Left cardiac atrium (tissue), 4 donors: ENCODE measurements at places on chromosomes 1 and 21. TPM values are rescaled to one million over a fixed set of nuclear protein-coding genes. Genes with fewer than 3 reads are reported as not detected.

The SZT2 gene
- 26.3 TPM for total RNA-seq

The SELENON gene
- 50.7 TPM for total RNA-seq

The CLDN14 gene
- not detected for total RNA-seq

GRCh38 chr1:229753764-229754551 is 127.9 kb downstream of the URB2 start:
- no peak for DNase-seq

The IL19 gene
- total RNA-seq: not detected

The ICOSLG gene
- total RNA-seq: 6.1 TPM

The SERTAD4 gene
- total RNA-seq: 5.2 TPM

- DNase-seq: no peak
Measured at GRCh38 chr1:5273280-5274003, 619.0 kb downstream of the AJAP1 start.

DNA sequence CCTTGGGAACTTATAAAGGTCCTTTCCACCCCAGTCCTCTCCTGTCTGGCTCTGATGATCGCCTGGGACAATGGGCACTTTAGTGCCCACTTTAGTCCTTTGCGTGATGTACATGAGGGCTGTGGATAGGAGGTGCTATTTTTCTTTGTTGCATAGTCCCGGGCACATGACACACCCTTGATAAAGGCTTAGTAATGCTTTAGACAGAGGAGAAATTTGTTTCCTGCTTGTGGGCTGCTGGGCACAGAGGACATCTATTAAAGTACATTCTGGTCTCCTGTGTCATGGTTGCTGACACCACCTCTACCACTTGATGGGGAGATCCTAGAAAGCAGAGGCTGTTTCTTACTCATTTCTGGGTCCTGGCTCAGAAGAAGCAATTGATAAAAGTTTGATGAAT is 5.4 kb upstream of the KNCN start:
- no peak for DNase-seq

- no peak for DNase-seq
Measured at GRCh38 chr1:225670806-225671733, 18.1 kb upstream of the ENAH start.

The PCP4L1 gene
- total RNA-seq: 0.34 TPM

DNA sequence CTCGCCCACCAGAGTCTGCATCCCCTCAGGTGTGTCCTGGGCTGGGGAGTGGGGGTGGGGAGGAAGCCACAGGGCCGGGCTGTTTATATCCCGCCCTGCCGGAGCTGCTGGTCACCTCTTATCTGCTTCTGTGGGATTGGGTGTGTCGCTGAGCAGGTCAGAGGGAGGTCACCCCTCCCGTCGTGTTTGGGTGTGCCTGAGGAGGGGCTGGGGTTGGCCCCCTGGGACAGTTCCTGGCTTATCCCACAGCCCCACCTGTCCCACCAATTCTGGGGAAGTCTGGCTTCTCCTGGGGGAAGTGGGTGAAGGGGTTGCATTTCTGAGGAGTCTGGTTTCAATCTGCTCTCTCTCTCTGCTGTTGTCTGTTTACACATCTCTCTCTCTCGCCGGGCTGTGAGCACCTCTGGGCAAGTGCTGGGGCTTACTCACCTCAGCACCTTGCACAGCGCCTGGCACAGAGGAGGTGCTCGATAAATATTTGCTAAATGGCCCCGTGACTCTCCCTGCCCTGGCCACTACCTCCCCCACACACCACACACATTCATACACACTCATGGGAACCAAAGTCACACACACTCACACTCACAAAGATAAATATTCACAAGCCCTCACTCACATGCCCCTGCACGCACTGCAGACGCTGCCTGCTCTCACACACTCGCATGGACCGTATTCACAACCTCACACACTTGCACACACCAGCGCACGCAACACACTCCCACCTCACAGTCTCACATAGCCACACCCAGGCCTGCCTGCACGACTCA is 8.3 kb downstream of the ELF3 start:
- DNase-seq: no peak

GRCh38 chr1:31620631-31621497 is 3.4 kb downstream of the HCRTR1 start:
- DNase-seq: no peak

- DNase-seq: peak; percentile 39
Measured at GRCh38 chr1:204152310-204153044, 633 bp upstream of the ETNK2 start.

The MIXL1 gene
- not detected for total RNA-seq

DNA sequence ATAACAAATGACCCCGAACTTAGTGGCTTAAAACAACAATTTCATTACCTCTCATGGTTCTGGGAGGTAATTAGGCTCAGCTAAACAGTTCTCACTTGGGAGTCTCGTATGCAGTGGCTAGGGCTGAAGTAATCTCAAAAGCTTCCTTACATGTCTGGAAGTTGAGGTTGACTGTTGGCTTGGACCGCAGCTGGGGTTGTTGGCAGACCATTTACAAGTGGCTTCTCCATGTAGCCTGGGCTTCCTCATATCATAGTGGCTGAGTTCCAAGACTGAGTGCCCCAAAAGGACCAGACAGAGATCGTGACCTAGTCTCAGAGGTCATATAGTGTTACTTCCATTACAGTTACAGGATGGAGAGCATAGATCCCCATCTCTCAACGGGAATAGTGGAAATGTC is 2.4 kb upstream of the POGZ start:
- no peak for DNase-seq

The ATP6V1G3 gene
- not detected for total RNA-seq

GRCh38 chr1:10941891-10942541 is 70.4 kb upstream of the TARDBP start:
- DNase-seq: peak; percentile 63

- no peak for DNase-seq
Measured at GRCh38 chr1:93095804-93096585, 16.9 kb downstream of the MTF2 start.

DNA sequence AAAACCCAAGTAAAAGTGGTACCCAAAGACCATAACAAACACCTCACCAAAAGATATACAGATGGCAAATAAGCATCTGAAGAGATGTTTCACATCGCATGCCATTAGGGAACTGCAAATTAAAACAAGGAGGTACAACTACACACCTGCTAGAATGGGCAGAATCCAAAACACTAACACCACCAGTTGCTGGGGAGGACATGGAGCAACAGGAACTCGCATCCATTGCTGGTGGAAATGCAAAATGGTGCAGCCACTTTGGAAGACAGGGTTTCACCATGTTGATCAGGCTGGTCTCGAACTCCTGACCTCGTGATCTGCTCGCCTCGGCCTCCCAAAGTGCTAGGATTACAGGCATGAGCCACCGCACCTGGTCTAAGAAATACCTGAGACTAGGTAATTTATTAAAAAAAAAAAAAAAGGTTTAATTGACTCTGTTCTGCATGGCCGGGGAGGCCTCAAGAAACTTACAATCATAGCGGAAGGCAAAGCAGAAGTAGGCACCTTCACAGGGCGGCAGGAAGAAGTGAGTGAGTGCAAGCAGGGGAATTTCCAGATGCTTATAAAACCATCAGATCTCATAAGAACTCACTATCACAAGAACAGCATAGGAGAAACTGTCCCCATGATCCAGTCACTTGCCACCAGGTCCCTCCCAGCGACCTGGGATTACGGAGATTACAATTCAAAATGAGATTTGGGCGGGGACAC is 30.2 kb upstream of the PRSS38 start:
- no peak for DNase-seq

The IFI44 gene
- total RNA-seq: 24.3 TPM

- no peak for DNase-seq
Measured at GRCh38 chr1:81115422-81115821, 685.3 kb upstream of the ADGRL2 start.

- no peak for DNase-seq
Measured at GRCh38 chr1:154342132-154342531, 16.8 kb downstream of the ATP8B2 start.

GRCh38 chr1:231628207-231628876 is 1.8 kb downstream of the DISC1 start:
- no peak for DNase-seq

DNA sequence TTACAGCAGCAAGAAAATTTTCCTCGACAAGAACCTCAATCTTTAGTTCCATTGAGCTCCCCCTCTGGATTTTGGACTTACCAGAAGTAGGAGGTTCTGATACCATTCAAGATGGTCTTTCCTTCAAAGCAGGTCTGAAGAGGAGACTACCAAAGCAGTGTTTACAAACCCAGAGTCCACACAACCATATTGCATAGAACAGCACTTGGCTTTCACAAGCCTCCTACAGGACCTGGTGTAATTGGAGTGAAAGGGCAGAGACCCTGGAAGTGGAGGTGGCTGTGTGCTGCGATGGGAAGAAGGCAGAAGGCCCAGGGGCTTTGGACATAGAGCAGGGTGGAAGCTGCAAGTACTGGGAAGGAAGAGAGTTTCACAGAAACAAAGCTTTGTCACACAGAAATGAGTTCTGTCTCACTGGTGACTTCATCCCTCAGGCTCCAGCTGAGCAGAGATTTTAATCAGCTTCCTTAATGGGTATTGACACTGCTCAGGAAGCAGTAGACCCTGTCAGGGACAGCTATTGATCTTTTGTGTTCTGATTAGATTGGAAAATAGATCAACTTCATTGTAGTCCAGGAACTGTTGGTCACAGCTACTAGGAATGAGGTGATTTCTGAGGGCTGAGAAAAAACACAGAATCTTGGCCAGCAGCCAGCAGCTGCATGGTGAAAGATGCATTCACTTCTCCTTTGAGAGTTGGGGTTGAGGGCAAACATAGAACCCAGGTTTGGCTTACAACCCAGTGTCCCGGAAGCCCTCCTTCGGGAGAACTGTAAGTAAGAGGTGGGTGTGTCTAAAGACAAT is 124.0 kb downstream of the SYT2 start:
- DNase-seq: peak; percentile 47

DNA sequence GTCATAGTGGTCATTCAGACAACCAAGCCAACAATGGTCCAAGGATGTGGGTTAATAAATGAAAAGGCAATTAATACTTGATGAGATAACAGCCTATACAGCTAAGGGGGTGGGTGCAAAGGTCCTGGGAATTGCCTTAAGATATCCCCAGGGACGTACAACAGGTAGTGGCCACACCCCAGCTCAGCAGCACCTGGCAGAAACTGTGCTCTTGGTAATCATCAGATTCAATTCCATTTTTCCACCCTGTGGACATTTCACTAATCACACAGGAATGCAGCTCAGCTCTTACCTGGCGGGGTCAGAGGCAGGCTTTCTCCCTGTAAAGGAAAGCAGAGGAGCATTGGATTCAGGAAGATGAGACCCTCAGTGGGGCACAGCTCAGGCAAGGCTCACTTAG is 32.9 kb downstream of the FCRL5 start:
- no peak for DNase-seq

GRCh38 chr1:212827171-212827776 is 20.2 kb downstream of the SPATA45 start:
- no peak for DNase-seq

DNA sequence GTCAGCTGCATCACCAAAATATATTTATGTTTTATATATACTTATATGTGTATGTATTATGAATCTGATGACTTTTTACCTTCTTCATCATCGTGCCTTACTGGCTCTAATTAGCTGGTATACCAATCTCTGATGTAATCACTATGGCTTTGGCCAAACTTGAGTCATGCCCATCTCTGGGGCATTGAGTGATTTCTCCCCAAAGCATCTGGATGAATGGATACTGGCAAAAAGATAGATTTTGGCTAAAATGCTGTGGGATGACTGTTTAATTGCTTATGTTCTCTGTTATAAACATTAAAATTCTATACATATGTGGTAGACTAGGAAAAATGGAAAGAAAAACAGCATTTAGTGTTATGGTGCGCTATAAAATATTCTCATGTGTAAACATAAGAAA is 19.6 kb downstream of the CDKN2C start:
- no peak for DNase-seq

The PRDX6 gene
- 783 TPM for total RNA-seq

DNA sequence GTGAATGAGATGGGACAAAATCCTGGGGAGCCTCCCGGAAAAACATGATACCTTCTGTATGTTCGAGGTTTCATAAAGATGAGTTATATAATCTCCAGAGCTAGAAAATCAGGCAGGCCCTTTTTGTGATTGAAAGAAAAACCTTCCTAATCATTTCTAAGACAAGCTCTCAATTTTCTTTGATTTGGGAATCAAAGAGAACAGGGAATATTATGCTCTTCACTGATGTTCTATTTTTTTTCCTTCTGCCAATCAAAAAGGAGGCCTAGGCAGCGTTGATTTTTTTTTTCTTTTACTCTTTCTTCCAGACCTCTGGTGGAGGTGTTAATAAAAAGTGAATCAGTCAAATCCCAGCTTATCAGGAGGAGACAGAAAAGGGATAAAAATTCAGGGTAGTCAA is 34.5 kb downstream of the DIRAS3 start:
- no peak for DNase-seq

The B3GALT5 gene
- total RNA-seq: 0.06 TPM

DNA sequence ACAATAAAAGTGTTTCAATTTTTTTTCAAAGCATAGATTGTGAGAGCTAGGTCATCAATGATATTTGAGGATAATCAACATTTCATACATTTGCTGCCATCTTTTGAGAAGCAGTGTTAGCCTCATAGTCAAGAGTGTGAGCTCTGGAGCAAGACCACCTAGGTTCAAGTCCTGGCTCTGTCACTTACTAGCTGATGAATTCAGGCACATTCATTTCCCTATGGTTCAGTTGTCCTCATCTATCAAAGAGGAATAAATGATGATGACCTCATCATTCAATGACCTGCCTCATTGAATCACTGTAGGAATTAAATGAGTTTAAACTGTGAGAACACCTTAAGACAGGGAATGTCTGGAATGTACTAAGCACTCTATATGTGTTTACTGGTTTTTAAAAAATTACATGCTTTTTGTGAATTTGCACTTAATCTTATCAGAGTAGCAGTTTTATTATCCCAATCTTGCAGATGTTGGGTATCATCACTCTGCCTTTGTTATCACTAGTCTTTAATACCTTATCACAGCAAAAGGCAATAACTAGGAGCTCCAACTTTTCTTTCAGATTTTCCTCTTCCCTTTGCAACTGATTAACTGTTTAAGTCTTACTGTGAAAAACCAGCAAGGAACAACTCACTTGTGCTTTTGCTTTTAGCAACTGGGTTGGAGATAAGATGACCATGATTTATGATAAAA is 47.4 kb downstream of the SLC30A10 start:
- no peak for DNase-seq

GRCh38 chr1:157773493-157774350 is 3.2 kb downstream of the FCRL2 start:
- DNase-seq: no peak

- no peak for DNase-seq
Measured at GRCh38 chr1:36366091-36366661, 19.5 kb downstream of the STK40 start.
